ENCODE measurements at places on chromosomes 5 and 9.

GRCh38 chr5:132839426-132840301 lies 9.2 kb upstream of the SHROOM1 start:
- peak; percentile 77 for DNase-seq

DNA sequence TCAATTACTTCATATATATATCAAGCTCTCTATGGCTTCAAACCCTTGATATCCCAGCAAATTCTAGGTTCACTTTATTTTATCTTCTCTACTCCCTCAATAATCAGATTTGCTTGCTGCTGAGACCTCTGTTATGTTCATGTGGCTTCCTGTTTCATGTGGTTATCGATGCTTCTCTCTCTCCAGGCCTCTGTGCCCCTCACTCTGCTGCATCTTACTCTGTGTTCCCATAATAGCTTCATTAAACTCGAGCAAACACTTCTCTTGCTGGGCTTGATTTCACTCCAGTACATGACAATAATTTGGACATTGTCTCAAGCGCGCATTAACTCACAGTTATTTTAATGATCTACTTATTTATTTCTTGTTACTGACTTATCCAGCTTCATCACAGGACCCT lies 798.8 kb downstream of the CDH9 start:
- DNase-seq: no peak

- DNase-seq: no peak
Measured at GRCh38 chr5:117881426-117882230, 1106.7 kb downstream of the DTWD2 start.

- no peak for DNase-seq
Measured at GRCh38 chr9:16622541-16622940, 247.9 kb downstream of the BNC2 start.

- DNase-seq: no peak
Measured at GRCh38 chr9:95406121-95406520, 88.6 kb upstream of the FANCC start.

- no peak for DNase-seq
Measured at GRCh38 chr9:133737071-133737773, 930 bp downstream of the SARDH start.

- no peak for DNase-seq
Measured at GRCh38 chr5:143182106-143182505, 221.4 kb downstream of the NR3C1 start.

DNA sequence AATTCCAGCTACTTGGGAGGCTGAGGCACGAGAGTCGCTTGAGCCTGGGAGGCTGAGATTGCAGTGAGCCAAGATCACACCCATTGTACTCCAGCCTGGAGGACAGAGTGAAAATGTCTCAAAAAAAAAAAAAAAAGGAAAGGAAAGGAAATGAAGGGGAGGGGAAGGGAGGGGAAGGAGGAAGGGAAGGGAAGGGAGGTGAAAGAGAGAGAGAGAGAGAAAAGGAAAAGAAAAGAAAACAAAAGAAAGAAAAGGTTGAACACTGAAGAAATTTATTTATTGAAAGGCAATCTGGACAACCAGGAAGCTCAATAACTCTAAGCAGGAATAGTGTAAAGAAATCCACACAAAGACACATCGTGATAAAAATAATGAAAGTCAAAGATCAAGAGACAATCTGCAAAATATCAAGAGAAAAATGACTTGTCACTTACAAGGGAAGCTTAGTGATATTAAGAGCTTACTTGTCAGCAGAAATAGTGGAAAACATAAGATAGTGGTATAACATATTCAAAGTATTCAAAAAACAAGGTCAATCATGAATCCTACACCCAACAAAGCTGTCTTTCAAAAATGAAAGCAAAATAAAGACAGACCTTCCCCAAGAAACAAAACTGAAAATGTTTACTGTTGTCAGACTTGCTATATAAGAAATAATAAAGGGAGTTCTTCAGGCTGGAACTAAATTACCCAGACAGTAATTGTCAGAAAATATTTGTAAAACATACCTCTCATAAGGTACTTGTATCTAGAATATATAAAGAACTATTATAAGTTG lies 10.9 kb upstream of the RIMOC1 start:
- DNase-seq: no peak

DNA sequence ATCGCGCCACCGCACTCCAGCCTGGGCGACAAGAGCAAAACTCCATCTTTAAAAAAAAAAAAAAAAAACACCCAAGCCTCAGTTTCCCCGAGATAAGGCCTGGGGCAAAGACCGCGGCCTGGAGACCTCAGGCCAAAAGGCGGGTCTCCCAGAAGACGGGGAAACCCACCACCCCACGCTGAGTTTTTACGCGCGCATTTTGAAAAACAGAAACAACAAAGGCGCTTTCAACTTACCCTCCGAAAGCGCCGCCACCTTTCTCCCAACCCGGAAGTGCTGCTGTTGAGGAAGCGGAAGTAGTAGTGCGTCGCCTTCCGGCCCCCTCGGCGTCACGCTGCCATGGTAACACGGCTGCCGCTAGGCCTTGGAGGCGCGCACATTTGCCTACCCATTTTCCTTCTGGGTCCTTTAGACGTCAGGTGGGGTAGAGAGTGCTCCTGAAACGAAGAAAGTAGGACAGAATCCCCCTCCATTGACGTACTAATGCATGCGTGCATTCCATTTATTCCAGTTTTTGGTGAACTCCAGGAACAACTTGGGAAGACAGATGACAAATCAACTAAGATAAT lies at the start of gene TTF1:
Gene TTF1, minus strand, starts transcription at position 287 of the 569 bp plus-strand sequence. CDS start 4,019 bp downstream, outside the sequence.
- DNase-seq: peak; percentile 88

DNA sequence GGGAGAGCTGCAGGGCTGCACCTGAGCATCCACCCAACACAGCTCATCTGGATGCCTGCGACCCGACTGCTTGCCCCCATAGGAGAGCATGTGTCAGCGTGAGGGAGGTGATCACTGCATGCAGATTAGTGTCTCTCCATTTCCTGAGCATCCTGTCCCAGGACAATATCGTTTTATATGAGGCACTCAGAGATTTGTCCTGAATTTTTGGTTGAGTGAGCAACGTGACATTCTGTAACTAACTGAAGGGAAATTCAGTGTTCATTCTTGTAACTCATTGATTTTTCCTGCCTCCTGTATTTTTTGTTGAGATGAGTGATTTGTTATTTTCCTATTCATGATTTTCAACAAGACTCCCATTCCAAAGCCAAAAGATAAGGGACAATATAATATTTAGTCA lies 20.7 kb upstream of the ANKRD34B start:
- no peak for DNase-seq

DNA sequence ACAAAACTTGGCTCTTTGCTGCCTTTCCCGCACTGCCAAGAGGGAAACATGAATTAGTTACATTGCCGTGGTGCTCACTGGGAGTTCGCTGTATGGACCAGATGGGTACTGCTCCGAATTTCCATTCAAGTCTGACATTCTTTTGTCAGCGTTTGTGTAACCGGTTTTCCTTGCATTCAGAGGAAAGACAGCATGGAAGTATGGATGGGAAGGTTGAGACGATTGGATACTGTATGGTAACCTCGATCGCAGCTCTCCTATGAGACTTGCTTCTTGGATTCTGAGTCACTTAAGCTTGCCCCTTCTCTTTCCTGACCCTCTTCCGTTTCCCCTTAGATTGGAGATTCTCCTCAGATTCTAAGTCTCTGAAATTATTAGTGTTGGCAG lies 625 bp upstream of the UBLCP1 start:
- DNase-seq: no peak

DNA sequence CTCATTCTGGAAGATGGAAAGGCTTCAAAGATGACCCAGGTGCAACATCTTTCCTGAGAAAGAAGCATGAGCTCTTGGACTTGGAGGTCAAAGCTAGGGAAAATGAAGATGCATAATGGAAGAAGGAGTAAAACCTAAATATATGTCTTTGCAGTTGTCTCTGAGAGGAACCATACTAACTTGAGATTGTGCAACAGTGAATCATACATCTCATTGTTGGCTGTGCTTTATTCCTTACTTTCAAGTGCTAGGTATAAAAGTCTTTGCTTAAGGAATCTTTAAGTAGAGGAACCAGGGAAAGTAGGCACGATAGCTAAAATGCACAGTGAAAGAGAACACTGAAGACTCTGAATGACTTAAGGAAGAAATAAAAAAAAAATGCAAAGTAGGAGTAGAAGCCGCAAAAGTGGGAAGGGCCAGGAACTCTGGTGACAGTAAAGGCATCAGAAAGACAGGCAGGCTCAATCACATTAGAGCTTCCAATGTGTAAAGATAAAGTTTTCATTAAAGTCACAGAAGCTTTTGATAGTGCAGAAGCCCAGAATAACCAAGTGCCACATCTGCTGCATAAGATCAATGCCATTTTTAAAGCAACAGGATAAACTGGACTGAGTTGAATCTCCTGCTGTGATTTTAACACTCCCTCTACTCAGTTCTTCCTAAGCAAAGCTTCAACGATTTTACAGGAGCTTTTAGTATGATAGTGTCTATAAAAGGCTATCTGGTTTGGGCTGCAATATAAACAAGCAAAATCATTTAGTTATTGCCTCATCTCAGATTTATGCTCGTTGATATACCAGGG lies 432.3 kb upstream of the EDIL3 start:
- DNase-seq: no peak

- peak; percentile 46 for DNase-seq
Measured at GRCh38 chr9:98022447-98022846, 34.1 kb upstream of the NANS start.

GRCh38 chr9:84001621-84002020 lies 21.0 kb downstream of the RMI1 start:
- no peak for DNase-seq

DNA sequence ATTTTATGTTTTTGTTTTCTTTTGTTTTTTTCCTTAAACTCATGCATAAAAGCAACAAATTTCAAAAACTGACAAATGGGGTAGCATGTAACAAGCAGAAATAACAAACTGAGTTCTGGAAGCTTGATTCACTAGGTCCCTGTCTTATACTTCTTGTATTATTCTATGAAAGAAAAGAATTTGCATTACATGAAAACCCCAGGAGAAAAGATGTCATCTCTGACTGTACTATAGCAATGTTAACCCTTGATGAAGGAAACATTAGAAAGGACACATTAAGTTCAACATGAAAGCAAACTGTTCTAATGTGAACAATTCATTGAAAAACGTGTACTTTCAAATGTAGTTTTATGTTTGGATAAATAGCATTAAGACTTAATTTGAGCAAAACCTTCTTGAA lies 9.2 kb downstream of the RAB14 start:
- no peak for DNase-seq

- DNase-seq: no peak
Measured at GRCh38 chr9:38336341-38336740, 56.2 kb upstream of the ALDH1B1 start.

GRCh38 chr9:71663216-71663615 lies 105.1 kb downstream of the CEMIP2 start:
- DNase-seq: peak; percentile 33

GRCh38 chr5:86841000-86841644 lies 223.4 kb downstream of the COX7C start:
- no peak for DNase-seq

GRCh38 chr5:94173100-94173499 lies 431.7 kb upstream of the POU5F2 start:
- DNase-seq: no peak

DNA sequence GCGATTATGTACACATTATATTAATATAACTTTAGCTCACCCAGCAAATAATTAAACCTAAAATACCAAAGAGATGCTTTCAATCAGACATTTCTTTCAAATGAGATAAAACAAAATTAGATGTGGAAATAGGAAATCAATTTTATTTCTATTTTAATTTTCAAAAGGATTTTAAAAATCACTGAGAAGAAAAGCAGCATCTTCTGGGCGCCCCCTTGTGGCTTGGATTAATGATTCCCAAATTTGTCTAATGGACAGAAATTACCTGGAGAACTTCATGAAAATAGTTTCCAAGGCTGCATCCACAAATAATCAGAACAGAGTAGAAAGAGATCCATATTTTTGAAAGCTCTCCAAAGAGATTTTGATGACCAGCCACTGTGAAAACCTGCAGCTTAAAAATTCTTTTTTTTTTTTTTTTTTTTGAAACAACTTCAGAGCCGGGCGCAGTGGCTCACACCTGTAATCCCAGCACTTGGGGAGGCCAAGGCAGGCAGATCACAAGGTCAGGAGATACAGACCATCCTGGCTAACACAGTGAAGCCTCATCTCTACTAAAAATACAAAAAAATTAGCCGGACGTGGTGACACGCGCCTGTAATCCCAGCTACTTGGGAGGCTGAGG lies 50.9 kb upstream of the CEMIP2 start:
- DNase-seq: peak; percentile 30

DNA sequence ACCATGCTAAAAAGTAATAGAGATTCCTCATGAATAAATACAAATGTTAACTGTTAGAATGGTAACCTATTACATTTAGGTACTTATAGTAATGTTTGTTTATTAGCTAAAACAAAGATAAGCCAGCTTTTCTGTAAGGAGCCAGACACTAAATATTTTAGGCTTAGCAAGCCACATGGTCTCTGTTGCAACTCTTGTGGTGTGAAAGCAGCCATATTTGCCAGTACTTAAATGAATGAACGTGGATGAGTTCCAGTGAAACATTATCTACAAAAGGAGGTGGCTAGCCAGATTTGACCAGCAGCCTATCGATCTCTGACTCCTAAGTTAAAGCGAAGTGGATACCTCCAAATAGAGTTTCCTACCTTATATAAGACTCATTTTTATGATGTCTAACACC lies 331.6 kb downstream of the CDH12 start:
- DNase-seq: no peak

GRCh38 chr5:65103756-65104440 lies 335.2 kb downstream of the CWC27 start:
- DNase-seq: no peak

DNA sequence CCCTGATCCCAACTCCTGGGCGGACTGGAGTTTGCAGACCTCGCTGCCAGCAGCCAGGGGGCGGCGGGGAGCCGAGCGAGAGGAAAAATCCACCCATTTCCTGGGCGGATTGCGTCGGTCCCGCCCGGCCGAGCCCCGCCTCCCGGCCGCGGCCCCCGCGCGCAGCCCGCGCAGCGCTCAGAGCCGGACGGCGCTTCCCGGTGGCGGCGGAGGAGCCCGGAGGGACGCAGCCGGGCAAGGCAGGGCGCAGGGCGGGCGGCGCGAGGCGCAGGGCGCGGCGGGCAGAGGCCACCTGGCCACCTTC lies at the start of gene OLFM1:
Gene OLFM1, plus strand, starts transcription at position 180 of the 304 bp plus-strand sequence. CDS start 322 bp downstream, outside the sequence.
- peak; percentile 16 for DNase-seq

DNA sequence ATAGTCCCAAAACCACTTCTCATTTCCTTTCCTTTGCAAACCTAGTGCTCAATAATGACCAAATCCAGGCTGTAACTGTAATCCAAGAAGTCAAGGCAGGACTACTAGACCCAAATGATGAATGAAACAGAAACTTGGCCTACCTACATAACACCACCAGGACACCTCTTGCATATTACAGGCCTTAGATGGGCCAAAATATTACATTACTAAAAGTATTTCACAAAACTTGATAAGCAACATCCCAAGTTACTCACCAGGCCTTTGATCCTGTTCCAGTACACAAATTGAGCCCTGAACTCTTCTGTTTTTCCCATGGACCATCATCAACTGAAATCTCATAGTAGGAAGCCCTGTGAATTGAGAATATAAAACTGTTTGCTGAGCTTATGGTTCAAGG lies 34.8 kb downstream of the NADK2 start:
- DNase-seq: no peak

GRCh38 chr9:133691191-133691590 lies 47.0 kb downstream of the SARDH start:
- DNase-seq: no peak
